ENCODE measurements at places on chromosomes 1 and 21.

- DNase-seq, result peak; percentile 53
Observed at GRCh38 chr1:156860113-156860627, 495 bp upstream of the NTRK1 start.

GRCh38 chr1:32186077-32186476, 6.6 kb downstream of the TXLNA start:
- no peak for DNase-seq

- DNase-seq, result no peak
Observed at GRCh38 chr1:192512426-192513162, 63.0 kb upstream of the RGS1 start.

DNA sequence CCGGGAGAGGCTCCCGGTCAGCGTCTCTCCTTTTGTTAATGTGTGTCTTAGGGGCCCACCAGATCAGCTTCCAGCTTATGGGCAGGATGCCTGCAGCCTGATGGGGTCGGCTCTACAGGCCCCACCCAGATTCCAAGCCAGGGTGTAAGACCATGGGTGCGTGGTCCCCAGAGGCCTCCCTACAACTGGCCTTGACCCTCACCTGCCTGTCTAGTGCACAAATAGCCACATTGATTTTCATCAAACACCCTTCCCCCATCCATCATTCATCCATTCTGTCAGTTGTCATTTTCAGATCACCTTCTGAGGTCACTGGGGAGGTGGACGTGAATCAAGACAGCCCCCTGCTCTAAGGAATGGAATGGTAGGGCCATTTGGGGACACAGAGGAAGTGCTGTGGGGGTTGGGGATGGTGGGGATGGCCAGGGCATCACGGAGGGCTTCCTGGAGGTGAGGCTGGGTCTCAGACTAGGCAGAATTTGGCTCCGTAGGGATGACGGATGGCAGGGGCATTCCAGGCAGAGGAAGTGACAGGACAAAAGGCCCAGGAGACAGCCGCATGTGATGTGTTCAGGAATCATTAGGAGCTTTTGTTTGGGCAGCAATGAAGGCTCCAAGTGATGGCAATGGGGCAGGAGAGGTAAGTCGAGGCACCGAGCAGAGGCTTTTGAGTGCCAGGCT, 118.8 kb downstream of the EPHB2 start:
- DNase-seq, result no peak

- DNase-seq, result peak; percentile 97
Observed at GRCh38 chr1:78101514-78101913, 55.7 kb downstream of the GIPC2 start.

DNA sequence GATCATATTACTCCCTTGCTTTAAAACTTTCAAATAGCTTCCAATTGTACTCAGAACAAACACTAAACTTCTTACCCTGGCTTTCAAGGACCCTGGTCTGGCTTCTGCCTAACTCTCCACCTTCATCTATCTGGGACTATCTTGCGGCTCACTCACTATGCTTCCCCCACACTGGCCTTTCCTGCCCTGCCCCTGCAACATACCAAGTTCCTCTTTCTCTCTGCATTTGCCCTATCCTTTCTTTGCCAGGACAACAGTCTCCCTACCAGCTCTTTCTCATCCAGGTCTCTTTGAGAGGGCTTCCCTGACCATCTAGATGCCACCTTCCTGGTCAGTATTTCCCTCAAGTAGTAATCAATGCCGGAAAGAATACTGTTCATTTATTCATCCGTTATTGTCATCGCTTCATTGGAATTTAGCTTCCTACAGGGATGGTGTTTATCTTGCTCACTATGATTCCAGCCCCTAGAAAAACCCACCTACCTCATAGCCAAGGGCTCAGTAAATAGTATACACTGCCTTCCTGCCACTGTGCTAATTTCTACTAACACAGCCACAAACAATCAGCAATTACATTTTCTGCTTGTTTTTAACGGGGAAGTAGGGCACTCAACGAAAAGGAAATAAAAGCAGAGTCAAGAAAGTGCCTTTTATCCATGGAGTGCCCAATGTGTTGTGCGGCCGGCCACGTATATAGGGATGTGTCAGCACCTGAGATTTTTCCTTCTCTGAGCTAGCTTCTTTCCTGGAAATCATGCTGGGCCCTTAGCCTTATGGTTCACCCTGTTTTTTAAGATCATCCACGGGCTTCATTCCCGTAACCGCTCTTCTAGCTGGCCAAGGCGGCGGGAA, 521 bp upstream of the CDC7 start:
- DNase-seq, result no peak

DNA sequence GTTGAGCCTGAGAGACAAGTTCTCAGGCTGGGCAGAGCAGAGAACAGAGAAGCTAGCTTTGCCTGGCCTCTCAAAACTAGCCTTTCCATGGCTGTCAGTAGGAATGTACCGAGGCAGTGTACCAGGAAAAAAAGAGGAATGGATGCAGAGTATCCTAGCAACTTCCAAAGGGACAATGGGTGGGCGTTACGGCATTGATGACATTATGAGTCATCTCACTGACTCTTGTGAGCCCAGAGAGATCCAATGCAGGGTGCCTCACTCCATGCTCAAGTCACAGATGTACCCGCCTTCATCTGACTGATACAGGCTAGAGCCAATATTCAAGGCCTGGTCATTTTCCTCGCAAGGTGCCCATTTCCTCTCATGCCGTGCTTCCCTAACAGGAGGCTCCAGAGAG, 51.4 kb upstream of the C8B start:
- DNase-seq, result peak; percentile 3

DNA sequence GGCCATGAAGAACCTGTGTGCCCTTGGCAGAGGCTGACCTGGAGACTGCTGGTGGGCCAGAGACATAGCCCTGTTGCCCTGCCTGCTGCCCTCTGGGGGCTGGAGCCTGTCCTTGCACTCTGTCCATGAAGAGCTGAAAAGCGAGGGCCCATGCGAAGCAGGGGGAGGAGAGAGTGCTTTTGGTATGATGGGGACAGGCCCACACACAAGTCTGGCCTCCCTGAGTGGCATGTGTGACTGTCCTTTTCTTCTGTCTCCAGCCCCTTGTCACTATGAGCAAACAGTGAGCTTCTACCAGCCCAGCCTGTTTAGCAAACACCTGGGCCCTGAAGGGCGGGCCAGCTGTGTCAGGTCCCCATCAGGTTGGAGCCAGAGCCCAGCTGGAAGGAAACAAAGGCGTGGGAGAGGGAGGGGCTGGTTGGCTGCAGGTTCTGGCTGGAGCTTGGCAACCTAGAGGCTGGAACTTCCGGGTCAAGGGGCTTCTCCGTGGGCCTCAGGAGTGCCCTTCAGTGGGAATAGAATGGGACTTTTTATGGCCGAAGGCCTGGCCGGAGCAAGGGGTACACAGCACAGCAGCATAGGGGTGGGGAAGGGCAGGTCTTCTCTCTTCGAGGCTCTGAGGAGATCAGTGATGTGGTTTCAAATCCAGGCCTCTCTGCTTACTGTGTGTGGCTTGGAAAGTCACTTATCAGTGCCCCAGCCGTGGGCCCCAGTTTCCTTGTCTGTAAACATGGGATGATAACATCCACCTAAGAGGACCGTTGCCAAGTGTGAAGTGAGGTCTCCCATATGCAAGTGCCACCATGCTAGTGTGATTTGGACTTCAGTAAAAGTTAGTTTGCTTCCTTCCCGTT, 14.3 kb downstream of the QSOX1 start:
- peak; percentile 49 for DNase-seq

- DNase-seq, result no peak
Observed at GRCh38 chr21:33940881-33941245, 25.3 kb upstream of the ATP5PO start.

DNA sequence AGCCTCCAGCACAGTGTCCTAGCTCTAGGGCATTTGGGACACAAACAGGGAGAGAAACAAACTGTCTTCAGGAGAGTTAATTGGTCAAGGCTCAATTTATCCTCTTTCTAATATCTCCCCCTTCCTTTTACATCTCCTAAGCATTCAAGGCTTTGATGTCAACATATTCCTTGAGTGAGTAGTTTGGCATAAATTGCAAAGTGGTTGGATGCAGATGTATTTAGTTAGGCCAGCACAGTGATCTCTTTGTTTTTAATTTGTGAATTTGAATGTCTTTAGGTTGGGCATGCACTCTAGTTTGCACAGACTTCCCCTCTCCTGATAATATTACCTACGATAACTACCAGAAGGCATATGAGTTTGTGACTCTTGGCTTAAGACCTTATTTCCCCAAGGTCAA, 12.5 kb upstream of the OLFML2B start:
- no peak for DNase-seq

DNA sequence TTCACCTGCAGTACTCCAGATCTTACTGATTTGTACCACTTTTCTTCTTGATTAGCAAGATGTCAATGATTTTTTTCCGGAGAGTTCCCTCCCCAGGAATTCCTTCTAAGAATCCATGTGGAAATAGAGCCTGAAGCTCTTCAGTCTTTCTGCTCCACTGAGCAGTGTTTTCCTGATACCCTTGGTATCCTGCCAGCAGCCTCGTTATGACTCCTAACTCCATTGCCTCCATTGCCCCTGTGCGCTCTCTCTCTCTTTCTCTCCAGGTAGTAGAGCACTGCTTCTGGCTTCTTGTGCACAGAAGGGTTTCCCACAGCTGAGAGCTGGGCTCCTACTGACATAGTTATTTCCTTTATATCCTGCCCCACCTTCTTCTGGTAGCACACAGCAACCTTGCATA, 12.2 kb downstream of the UBE2U start:
- DNase-seq, result no peak

DNA sequence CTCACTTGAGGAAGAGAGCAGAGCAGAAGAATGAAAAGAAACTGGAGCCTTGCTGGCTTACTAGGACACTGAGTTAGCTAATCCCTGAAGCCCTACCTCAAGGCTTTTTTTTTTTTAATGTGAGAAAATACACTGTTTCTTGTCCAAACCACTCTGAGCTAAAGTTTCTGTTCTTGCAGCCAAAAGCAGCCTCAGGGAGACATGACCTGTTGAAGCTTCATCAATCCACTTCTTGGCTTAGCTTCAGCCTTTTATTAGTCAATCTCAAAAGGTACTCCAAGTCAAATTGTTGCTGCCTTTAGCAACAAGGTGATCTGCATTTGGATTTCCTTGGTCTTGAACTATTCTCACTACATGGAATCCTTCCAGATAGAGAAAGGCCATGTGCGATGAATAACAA, 33.7 kb downstream of the CCDC185 start:
- DNase-seq, result no peak

- DNase-seq, result no peak
Observed at GRCh38 chr1:7595336-7595735, 175.8 kb upstream of the VAMP3 start.

DNA sequence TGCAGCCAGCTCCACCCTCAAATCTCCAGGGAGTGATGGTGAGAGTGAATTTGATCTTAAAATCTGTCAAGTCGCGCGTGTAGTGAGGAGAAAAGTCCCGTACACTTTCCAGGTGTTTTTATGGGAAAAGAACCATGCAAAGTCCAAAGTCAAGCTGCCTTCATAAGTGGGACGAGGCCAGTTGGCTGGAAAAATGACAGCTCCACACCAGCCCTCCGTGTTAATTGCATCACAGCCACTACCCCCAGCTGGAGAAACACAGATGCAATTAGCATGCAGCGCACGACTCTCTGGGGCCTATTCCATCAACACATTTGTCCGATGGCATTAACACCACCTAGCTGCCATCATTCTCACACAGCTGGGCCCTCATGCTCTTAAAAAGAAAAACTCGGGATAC, 68.4 kb downstream of the KLHDC7A start:
- DNase-seq, result no peak

- DNase-seq, result no peak
Observed at GRCh38 chr1:226865590-226865989, 4.8 kb upstream of the PSEN2 start.

DNA sequence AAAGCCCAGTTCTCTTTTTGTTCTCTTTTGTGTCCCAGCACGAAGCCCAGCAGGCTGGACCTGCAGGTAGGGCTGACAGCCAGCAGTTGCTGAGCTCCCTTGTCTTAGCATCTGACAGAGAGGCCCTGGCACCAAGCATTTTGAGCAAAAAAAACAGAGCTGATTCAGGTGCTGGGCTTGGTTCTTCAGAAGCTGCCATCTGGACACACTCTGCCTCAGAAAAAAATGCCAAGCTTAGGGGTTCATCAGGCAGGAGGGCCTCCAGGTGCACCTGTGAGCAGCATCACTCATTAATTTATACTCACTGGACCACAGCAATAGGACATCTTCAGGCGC, 167.1 kb upstream of the PLD5 start:
- DNase-seq, result no peak

DNA sequence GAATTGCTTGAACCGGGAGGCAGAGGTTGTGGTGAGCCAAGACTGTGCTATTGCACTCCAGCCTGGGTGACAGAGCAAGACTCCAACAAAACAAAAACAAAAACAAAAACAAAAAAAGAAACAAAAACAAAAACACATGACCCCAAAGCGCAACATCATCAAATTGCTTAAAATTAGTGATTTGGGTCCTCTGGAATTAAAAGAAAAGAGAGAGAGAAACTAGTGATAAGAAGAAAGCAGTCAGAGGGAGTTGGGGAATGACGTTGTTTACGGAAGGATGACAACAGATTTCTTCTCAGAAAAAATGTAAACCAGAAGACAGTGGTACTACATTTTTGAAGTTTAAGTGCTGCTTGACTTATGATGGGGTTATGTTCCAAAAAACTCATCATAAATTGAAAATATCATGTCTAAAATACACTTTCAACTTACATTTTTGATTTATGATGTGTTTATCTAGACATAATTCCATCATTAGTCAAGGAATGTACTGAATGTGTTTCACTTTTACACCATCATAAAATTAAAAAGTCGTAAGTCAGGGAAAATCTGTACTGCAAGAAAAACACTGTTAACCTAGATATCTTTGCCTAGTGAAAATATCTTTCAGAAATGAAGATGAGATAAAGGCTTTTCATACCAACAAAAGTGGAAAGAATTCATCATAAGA, 88.0 kb downstream of the MT1HL1 start:
- DNase-seq, result no peak

DNA sequence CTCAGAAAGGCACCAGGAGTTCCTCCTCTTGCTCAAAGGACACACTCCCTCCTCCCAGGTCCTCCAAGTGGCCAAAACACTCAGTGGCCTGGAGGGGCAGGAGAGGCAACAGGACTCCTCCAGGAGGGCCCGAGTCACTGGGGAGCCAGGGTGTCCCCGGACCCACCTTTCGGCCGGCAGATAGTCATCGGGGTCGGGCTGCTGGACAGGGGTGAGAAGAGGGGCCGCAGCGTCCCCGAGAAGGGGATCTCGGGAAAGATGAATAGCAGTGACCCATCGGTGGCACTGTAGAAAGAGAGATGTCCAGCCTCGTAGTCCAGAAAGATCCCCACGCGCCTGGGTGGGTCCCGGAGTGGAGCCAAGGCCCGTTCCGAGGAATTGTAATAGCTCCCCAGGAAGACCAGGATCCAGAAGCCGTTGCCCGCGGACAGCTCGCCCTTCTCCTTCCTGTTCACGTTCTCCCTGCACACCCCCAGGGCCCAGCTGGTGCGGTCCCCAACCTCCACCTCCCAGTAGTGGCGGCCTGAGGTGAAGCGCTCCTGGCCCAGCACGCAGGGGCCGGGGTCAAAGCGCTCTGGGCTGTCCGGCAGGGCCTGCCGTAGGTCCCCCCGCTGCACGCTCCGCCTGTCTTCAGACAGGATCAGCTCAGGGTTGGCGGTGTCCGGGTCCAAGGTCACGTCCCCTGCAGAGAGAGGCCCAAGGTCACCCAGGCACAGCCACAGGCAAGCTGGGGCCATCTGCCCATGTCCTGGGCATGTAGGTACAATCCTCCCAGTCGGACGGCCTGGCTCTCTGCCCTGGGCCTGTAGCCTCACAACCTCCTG, 11.9 kb downstream of the TRIM11 start:
- DNase-seq, result no peak

GRCh38 chr1:76425201-76426145, 350.9 kb downstream of the ST6GALNAC3 start:
- peak; percentile 62 for DNase-seq

Data from EL (cell line).